ENCODE measurements at places on chromosomes 3 and 15. TPM values are rescaled to one million over a fixed set of nuclear protein-coding genes. Genes with fewer than 3 reads are reported as not detected.
A peak's percentile ranks its signal among the peaks of the same experiment; 100 is the strongest.

LPCAT4 gene
- total RNA-seq = 35.3 TPM

IGSF11 gene
- total RNA-seq = 0.37 TPM

KCNMB2 gene
- not detected for total RNA-seq

RBMS3 gene
- 9.2 TPM for total RNA-seq

HLTF gene
- 50.2 TPM for total RNA-seq

RAB6B gene
- total RNA-seq = 3.2 TPM

B3GALNT1 gene
- total RNA-seq = 9.0 TPM

DNA sequence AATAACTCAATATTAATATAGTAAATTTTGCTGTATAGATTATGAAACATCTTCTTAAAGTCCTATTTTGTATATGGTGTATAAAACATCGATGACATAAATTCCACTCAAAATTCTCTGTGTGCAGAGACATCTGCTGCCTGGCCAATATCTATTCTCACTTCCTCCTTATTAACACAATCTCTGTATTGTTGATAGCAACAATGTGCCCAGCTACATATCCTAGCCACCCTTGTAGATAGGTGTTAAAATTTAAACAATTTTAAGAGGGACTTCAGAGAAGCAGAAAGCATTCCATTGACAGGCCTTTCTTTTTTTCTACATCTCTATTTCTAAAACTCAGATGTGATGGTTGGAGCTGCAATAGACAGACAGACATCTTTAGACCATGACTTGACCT is 72.3 kb downstream of the FGF12 start:
- H3K36me3 ChIP-seq = no peaks in the 10 kb centered on the region
- H3K27me3 ChIP-seq = no peaks in the 10 kb centered on the region
- no peak overlapping the region for H3K4me3 ChIP-seq

DNA sequence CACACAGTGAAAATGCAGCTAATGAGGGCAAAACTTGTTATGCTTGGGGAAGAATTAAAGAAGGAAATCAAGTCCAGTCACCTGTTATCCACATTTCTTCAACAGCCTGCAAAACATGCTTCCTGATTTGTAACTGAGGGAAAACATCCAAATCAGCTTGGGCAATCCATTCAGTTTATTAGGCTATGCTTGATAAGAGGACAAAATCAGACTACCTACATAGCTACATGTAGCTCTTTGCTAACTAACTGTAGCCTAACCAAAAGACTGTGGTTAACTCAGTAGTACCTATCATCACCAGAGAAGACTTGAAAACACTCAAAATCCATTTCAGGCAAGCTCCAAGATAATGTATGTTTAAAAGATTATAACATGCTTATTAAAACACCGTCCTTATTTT is 436.4 kb downstream of the SHQ1 start:
- no peak for DNase-seq
- H3K4me1 ChIP-seq = peaks cover 33% of the 10 kb centered on the region
- no peaks in the 10 kb centered on the region for H3K36me3 ChIP-seq

- no peaks in the 10 kb centered on the region for H3K36me3 ChIP-seq
- no peaks in the 10 kb centered on the region for H3K27me3 ChIP-seq
- H3K27ac ChIP-seq = no peak overlapping the region
- no peaks in the 10 kb centered on the region for H3K4me1 ChIP-seq
- H3K4me3 ChIP-seq = no peak overlapping the region
Observed at GRCh38 chr3:174498638-174499037, 360.5 kb upstream of the NAALADL2 start.

DNA sequence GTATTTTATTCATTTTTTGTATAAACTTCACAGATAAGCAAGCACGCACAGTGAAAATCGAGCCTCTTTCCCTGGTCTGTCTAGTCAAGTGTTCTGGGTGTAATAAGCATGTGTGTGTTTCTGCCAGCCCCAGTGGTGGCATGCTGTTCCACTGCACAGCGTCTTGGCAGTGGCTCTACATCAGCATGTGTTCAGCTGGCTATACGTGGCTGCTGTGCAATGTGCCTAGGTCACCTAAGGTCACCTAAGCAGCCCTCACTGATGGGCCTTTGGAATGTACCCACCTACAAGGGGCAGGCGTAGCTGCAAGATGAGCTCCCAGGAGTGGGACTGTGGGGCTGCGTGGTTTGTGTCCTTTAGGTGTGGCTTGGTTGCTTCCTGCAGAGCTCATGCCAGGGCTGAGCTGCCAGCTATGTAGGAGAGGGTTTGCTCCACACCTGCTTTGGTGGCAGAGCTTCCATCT is 4.9 kb downstream of the LIMD1 start:
- peaks cover 1% of the 10 kb centered on the region for H3K36me3 ChIP-seq
- no peak overlapping the region for H3K27ac ChIP-seq
- peaks cover 19% of the 10 kb centered on the region for H3K4me1 ChIP-seq
- H3K4me3 ChIP-seq = no peak overlapping the region
- no peaks in the 10 kb centered on the region for H3K27me3 ChIP-seq
- DNase-seq = no peak

GRCh38 chr15:87123676-87124382 is 1044.2 kb downstream of the AGBL1 start:
- no peak overlapping the region for H3K4me3 ChIP-seq
- H3K36me3 ChIP-seq = no peaks in the 10 kb centered on the region
- H3K27me3 ChIP-seq = no peaks in the 10 kb centered on the region
- no peak for DNase-seq

- H3K4me3 ChIP-seq = no peak overlapping the region
- no peaks in the 10 kb centered on the region for H3K4me1 ChIP-seq
- DNase-seq = no peak
- no peaks in the 10 kb centered on the region for H3K36me3 ChIP-seq
- no peak overlapping the region for H3K27ac ChIP-seq
Observed at GRCh38 chr15:61796056-61796455, 264.2 kb downstream of the VPS13C start.

DNA sequence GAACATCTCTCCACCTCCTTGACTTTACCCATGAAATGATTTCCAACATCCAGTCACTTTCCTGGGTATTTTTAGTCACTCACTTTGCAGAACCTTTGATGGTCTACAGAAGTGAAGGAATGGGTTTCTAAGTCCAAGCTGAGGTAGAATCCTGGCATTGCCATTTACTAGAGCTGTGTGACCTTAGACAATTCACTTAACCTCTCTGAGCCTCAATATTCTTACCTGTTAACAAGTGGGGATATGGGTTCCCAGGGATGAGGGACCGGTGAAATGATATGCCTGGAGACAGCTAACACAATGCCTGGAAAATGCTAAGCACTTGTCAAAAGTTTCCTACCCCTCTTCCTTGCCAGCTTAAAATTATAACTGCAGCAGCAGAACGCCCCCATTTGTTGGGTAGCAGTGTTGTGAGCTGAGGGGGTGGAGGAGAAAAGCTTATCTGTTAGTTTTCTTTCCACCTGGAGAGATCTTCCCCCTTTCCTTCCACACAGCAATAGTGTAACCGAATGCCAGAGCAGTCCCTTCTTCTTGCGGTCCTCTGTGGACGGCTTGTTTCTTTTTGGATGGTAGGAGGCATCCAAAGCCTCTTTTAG is 319.2 kb upstream of the LRRFIP2 start:
- H3K27me3 ChIP-seq = no peaks in the 10 kb centered on the region
- H3K27ac ChIP-seq = no peak overlapping the region
- H3K36me3 ChIP-seq = no peaks in the 10 kb centered on the region
- peaks cover 6% of the 10 kb centered on the region for H3K4me1 ChIP-seq
- no peak for DNase-seq

DNA sequence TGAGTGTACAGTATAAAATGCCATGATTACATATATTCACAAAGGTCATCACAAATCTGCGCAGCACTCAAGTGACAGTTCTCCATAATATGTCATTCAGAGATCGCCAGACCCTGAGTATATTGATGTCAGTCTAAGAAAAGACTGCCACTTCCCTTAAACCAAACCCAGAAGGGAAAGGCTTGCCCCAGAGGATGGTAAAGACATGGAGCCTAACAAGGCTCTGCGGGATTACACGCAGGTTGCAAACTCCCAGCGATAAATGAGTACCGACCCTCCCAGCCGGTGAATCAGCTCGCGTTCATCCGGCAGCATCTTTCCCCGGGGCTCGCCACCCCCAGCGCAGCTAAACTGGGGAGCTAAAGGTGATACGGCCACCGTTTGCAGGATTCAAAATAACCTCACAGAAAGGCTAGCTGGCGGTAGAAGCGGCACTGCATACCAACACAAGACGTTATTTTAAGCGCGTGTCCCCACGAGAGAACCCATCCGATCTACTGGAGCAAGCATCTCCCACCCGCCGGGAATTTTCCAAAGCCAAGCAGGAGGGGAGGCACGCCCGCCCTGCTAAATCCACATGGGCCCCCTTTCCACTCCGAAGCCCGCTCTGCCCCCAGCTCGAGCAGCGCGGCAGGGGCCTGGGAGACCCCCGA is 643 bp downstream of the MYO5A start:
- DNase-seq = no peak
- peaks cover 6% of the 10 kb centered on the region for H3K4me1 ChIP-seq
- peak overlapping the region; percentile 56 for H3K4me3 ChIP-seq
- H3K36me3 ChIP-seq = no peaks in the 10 kb centered on the region
- no peak overlapping the region for H3K27ac ChIP-seq

DNA sequence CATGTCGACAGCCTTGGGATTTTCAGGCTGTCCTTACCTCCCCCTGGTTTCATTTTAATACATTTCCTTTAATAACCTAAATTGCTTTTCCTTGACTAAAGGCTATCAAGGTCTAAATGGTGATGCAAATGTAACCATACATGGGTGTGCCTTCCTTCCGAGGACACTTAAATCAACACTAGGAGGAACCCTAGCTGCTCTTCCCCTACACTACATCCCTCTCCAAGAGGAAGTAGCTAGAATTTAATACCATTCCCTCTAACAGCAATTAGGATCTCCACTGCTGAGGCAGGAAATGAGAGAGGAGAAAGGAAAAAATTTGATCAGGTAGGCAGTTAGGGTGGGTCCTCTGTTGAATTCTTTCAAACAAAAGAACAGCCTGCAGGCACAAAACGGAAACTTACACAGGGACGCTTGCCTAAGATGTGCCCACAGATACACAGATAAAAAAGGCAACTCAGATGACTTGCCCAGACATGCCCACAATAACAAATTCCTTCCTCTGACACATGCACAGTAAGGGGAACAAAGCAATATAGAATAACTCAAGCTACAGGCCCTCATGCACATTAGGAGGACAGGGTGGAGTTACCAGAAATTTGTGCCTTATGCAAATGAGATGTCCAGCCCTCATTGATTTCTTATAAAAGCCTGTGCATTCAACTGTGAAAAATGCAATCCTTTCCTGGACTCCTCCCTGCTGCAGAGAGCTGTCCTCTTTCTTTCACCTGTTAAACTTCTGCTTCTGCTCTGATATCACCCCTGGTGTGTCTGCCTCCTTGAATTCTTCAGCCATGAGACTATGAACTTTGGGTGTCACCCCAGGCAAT is 1024.4 kb upstream of the CADM2 start:
- no peaks in the 10 kb centered on the region for H3K36me3 ChIP-seq
- H3K27me3 ChIP-seq = no peaks in the 10 kb centered on the region
- no peak overlapping the region for H3K27ac ChIP-seq
- H3K4me1 ChIP-seq = peaks cover 14% of the 10 kb centered on the region
- no peak overlapping the region for H3K4me3 ChIP-seq

GRCh38 chr3:53074366-53074696 is 28.5 kb upstream of the SFMBT1 start:
- no peaks in the 10 kb centered on the region for H3K36me3 ChIP-seq
- H3K4me3 ChIP-seq = no peak overlapping the region
- no peak for DNase-seq

DNA sequence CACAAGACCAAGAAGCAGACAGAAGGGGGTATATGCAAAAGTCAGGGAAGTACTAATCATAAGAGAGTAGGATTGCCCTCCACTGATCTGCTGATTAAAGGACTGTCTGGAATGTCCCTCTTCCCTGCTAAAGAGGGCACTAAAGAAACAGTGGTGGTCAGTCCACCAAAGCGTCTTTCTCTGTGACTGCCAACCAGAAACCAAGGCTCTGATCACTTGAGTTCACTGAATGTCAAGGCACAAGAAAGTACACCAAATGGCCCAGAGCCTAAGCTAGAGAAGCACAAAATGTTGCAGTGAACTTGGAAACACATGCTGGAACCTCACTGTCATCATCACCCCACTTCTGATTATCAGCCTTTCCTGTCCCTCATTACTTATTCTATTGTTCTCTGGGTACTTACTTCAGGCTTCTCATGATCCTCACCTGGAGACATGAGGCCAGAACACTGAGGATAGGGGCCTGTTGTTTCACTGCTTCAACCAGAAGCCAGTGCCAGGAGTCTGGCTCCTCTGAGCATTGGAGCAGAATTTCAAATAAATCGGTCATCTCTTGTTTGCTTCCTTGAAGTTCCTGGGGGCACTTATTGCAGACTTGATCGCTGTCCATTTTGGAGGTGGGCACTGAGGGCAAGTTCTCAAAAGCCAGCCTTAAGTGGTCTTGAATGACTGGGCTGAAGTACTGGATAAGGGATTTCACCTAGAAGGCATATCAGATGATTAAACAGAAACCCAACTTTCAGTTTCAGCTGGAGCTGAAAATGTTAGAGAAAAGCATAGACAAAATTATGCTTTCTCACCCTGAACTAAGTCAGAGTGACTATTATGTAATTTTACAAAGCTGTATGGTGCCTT is 58.9 kb downstream of the EIF3J start:
- no peak overlapping the region for H3K27ac ChIP-seq
- no peak for DNase-seq
- H3K27me3 ChIP-seq = no peaks in the 10 kb centered on the region
- H3K4me3 ChIP-seq = no peak overlapping the region
- no peaks in the 10 kb centered on the region for H3K4me1 ChIP-seq

GRCh38 chr3:111496894-111497559 is 45.0 kb upstream of the CD96 start:
- H3K27ac ChIP-seq = no peak overlapping the region
- no peaks in the 10 kb centered on the region for H3K4me1 ChIP-seq
- no peak overlapping the region for H3K4me3 ChIP-seq
- no peak for DNase-seq

DNA sequence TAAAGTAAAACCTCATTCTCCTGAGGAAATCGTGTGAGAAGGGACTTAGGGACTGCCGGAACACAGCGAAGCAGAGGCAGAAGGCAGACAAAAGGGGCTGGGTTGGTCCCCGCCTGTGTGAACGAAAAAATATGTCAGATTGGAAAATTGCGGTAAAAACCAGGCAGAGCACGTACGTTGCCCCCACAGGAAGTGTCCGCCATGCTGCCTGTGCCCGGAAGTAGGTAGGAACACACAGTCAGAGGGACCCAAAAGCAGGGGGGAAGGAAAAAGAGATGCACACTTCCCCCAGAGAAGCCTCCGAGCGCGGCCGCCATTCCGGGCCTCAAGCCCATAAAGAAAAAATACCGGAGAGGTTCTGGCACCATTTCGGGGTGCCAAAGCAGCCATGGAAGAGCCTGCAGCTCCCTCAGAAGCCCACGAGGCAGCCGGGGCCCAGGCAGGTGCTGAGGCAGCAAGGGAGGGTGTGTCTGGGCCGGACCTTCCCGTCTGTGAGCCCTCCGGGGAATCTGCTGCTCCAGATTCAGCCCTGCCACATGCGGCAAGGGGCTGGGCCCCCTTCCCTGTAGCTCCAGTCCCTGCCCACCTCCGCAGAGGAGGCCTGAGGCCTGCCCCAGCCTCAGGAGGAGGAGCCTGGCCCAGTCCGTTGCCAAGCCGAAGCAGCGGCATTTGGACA is at the start of gene MKRN3:
Gene MKRN3 (plus strand): TSS at position 280 of the 676 bp plus-strand sequence. CDS start 109 bp downstream, at position 389.
- H3K27ac ChIP-seq = peak within 1 kb of the TSS; percentile 99
- peak within 1 kb of the TSS; percentile 95 for H3K4me3 ChIP-seq
- DNase-seq = peak; percentile 91
- H3K36me3 ChIP-seq = peaks cover 2% of the 10 kb centered on the region
- peaks cover 31% of the 10 kb centered on the region for H3K4me1 ChIP-seq

Measured in Caco-2 (cell line).